ENCODE measurements at places on chromosomes 2 and 18.

DNA sequence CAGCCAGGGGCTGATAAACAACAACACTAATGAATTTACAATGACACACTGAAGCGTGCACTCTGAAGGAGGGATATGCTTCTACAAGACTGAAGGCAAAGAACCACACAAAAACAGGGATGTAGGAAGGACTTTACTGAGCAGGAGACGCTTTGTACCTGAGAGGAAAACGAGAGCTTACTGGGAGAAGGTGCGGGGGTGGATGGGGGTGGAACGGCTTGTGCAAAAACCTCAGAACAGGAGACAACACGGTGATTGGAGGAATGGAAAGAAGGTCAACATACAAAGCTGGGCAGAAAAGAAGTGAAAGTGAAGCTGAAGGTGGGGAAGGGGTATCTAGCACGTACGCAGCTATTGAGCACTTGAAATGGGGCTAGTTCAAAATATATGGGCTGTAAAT, 93.1 kb downstream of the SLC8A1 start:
- no peak for DNase-seq

- no peak for DNase-seq
Observed at GRCh38 chr2:176213406-176213805, 24.9 kb downstream of the HOXD1 start.

DNA sequence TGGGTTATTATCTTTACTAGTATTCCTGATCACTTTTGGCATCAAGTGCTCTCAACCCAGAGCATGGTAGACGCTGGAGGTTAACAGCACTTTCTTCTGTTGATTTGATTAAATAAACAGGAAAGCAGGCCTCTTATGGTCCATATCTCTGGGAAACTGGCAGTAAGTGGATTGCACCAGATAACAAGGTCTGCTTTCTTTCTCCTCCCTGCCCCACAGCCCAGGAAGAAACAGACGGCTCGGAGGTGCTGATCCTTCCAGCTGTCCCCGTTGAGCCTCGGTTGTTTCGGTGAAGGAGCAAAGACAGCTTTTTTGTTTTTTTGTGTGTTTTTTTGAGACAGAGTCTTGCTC, 100.8 kb upstream of the KCTD1 start:
- no peak for DNase-seq

DNA sequence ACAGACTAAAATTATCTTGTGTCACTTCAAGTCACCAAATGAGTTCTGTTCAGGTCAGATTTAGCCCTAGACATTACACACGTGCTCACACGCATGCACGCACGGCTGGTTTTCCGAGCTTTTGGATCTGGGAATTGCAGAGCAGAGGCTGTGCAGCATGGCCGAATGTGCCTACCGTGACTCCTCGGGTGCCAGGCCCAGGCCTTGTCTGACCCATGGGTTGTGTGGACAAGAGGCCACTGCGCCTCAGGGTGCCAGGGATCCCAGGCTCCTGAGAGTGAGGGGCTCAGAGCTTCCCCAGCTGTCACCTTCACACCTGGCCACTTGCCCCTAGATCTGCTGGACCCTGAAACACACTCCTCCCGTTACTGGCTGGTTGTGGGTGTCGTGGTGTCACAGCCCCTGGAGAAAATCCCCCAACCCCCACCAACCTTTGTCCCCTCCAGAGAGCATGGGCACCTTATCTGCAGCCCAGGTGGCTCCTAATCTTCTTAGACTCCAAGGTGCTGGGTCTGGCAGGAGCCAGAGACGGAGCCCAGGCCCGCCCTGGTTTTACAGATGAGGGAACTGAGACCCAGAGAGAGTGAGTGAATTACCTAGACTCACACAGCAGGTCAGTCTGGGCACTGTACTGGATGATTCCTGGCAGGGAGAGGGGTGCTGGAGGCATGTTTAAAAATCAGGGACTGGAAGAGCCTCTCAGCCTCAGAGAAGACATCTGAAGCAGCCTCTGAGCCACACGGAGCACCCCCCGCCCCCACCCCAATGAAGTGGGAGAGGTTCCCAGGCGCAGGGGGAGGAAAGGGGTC, 56.8 kb downstream of the ATOH8 start:
- DNase-seq = no peak

DNA sequence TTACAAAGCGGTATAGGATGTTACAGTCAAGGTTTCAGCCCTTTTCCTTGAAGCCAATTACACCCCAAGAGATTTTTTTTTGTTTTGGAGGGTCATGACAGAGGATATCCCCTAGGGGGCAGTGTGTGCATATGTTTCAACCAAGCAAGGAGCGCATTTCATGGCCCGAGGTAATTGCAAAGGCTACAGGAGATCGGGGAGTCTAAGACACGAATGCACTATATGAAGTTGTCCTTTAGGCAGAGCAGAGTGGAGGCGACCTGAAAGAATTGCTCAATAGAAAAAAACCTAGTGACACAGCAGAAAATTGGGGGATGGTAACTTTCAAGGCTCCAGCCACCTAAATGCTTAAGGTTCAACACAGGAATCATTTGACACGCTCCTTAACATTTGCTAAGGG, 219.8 kb upstream of the PARD3B start:
- no peak for DNase-seq

GRCh38 chr2:86364894-86365293, 27.5 kb upstream of the REEP1 start:
- DNase-seq = no peak

DNA sequence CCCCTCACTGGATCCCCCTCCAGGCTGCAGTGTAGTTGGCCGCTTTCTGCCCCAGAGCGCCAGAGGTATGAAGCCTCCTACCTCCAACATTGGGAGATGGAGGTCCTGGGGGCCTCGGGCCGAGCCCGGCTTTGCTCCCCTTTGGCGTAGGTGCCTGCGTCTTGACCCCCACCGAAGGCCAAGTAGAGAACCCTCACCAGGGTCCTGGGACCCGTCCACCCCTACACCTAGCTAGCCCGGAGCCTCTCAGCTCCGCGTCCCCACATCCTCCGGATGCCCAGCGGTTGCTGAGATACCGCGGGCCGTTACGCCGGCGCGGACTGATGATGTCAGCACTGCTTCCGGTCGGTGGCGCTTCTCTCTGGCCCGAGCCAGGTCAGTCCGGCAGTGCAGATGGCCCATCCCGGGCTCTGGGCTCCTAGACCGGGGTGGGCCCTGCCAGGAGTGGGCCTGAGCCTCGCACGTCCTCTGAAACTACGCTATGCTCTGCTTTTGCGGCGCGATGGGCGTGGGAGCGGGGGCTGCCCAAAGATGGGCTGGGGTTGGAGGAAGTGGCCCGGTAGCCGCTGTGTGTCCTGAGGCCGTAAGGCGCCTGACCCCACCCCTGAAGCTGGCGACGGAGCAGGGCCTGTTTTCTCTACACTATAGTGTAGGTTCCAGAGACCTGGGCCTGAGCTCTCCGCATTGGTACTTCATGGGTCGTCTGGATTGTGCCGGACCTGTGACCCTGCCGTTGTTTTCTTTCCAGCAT, at the start of the genes GLB1L and STK16:
GLB1L (minus strand) TSS at position 297 of the 751 bp plus-strand sequence. CDS start 1,871 bp downstream, outside the sequence.
STK16 (plus strand) TSS at position 332 of the 751 bp plus-strand sequence. CDS start 521 bp downstream, outside the sequence.
- DNase-seq = peak; percentile 68

DNA sequence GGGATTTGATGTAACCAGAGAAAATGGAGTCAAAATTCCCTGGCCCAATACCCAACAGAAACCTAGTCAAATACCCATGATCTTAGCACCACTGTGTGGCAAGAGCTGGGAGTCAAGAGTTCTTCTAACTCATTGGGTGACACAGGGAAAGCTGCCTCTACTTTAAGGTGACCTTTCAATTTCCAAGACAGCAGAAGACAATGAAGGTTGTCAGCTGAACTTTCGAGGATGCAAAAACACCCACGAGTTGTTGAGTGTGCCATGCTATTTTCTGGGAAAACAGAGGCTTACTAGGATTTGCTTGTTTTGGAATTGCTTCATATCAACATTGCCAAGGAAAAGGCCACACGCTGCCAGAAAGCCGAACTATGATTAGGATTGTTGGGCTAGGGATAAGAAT, 61.6 kb upstream of the CYRIA start:
- no peak for DNase-seq

DNA sequence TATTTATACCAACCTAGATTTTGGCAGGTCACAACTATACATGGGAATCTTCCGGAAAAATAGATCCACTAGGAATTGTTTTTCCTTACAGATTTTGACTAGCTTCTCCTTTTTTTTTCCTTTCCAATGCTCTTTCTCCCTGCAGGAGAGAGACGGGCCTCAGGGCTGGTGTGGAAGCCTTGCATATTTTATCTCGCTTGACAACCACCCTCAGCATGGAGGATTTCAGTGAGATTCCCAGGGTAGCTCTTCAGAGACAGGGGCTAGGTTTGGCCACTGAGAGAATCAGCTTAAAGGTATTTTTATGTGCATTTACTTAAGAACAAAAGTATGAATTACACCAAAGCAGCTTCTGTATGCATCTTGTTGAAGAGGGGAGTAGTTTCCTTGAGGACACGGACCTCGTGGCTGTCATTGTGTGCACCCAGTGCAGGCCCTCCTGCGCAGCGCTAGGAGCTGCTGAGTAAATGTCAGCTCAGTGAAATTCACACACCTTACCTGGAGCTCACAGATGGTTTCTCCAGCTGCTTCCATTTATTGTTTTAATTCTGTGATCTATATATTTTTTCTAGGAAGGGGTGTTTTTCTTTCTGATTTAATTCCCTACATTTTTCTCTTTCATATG, 54.4 kb downstream of the TRAPPC12 start:
- no peak for DNase-seq
